Heart right ventricle (tissue), 16 donors: ENCODE measurements at places on chromosomes 7 and 10.
A peak's percentile ranks its signal among the peaks of the same experiment; 100 is the strongest.

GRCh38 chr7:41674505-41675023 lies 28.3 kb downstream of the INHBA start:
- no peak for DNase-seq

GRCh38 chr7:101555269-101555920 lies 73.7 kb downstream of the MYL10 start:
- DNase-seq = no peak

DNA sequence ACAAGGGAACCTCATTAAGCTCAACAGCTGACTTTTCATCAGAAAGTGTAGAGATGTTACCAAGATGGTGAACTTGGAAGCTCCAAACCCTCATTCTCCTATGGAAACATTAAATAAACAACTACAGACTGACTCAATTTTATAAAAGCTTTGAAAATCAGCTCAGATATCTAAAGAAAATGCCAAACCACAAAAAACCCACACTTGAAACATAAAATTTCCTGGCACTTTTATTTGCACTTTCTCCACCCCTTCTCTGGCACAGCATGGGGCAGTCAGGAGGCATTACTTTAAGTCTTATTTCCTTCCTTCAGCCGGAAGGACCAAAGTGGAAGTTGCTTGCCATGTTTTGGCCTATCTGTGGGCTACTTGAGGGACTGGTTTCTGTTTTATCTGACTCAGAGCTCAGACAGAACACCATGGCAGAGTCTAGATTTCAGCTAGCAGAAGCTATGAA lies 114.7 kb downstream of the ODAD2 start:
- no peak for DNase-seq

DNA sequence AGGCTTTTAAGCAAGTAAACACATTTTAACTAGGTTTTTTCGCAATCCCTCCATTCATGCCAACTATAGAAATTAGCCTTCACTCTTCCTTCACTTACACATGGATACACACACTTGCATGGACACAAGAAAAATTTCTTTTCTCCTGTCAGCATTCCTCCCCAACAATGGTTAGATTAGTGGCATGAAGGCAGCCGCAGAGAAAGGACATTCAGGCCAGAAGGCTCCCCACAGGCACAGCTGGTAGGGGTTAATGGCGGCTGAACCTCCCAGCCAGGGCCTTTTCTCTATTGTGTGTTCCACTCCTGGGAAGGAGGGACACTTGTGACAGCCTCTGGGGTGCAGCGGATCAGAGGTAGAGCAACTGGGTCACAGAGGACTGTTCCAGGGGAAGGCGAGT lies 255.0 kb upstream of the SP8 start:
- DNase-seq = no peak

- no peak for DNase-seq
Measured at GRCh38 chr10:92183199-92183598, 107.7 kb downstream of the CPEB3 start.

GRCh38 chr7:101066141-101066832 lies 19.0 kb upstream of the TRIM56 start:
- peak; percentile 30 for DNase-seq

DNA sequence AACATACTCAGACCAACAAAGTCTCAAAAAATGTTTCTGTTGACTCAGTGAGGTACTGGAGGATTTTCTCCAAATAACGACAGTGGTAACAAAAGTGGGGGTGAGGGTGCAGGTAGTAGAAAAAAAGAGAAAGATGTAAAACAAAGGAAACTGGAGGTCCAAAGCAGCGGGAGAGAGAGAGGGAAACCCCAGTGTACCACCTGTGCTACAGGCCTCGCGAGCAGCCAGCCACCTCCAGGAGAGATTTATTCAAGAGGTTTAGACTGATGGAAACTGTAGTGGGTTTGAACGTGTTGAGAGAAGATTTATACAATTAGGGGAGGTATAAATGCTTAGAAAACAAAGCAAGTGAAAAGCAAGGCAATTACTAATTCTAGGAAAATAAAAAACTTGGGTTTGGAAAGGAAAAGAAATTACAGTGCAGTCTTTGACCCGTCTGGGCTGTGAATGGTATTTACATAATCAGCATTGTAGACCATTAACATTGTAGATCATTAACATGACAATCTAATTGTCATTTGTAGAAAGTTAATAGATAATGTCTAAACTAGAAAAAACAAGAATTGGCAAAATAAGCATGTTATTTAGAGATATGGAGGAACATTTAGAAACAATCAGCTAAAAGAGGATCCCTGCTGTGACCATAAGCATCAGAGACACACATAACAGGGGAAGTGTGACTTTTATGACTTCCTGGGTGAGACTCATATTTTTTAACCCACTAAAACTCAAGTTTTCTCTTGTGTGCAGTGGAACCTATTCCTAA lies 180.0 kb downstream of the RELN start:
- DNase-seq = no peak
